ENCODE measurements at places on chromosomes 4 and X.

DNA sequence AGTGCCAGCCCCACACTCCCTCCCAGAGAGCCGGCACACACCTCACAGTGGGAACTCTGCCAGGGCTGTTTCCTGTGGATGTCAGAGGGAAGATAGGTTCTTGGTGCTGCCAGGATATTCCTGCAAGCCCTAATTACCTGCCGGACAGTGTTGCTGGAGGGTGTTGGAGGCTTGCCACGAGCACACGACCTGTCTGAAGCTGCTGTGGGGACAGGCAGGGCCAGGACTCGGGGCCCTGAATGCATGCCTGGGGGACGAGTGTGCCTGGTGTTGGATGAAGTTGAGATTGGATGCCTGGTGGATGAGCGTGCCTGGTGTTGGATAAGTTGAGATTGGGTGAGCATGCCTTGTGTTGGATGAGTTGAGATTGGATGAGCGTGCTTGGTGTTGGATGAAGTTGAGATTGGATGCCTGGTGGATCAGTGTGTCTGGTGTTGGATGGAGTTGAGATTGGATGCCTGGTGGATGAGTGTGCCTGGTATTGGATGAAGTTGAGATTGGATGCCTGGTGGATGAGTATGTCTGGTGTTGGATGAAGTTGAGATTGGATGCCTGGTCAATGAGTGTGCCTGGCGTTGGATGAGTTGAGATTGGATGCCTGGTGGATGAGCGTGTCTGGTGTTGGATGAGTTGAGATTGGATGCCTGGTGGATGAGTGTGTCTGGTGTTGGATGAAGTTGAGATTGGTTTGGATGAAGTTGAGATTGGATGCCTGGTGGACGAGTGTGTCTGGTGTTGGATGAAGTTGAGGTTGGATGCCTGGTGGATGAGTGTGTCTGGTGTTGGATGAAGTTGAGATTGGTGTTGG, 23.2 kb upstream of the UVSSA start:
- no peak for DNase-seq

GRCh38 chrX:8864161-8864560, 63.0 kb upstream of the FAM9A start:
- DNase-seq, result no peak

- DNase-seq, result no peak
Measured at GRCh38 chr4:8846046-8846720, 25.5 kb downstream of the HMX1 start.

DNA sequence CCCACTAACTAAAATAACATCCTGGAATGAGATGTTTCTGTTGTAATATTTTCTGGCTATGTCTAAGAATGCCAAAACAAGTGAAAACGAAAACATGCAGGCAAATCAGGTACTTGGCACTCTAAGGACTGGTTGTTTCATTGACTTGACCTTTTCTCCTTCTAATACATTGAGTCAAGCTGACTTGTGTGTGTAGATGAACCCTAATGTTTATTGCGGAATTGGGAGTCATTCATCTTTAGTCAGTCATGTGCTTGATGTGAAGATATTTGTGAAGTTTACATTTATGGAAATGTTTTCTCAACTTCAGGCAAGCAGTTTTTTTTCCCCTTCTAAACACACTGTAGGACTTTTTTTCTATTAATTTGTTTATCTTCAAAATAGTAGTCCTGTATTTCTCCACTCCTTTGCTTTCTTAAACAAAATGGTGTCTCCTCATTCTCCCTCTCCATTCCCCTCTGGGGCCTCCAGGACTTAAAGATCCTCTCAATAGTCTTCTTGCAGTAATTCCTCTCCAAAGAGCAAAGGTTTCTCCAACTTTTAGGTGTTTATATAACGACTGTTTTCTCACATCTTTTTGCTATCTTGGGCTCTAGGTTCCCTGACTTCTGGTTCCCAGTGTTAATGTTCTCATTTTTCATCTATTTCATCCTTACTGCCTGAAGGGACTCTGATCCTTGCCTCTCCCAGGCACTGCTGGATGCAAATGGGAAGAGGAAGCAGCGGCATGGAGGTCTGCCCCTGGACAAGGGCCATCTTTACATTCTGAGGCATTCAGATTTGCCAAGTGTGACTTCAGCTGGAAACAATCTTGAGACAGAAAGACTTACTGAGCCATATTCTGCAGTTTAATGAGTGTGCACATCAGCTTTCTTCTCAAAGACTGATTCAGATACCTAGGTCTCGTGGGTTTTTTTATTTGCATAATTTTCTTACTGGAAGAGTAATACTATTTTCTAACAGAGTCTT, 166.4 kb downstream of the ARHGAP6 start:
- no peak for DNase-seq

GRCh38 chr4:156824451-156825060, 147.0 kb downstream of the PDGFC start:
- no peak for DNase-seq

DNA sequence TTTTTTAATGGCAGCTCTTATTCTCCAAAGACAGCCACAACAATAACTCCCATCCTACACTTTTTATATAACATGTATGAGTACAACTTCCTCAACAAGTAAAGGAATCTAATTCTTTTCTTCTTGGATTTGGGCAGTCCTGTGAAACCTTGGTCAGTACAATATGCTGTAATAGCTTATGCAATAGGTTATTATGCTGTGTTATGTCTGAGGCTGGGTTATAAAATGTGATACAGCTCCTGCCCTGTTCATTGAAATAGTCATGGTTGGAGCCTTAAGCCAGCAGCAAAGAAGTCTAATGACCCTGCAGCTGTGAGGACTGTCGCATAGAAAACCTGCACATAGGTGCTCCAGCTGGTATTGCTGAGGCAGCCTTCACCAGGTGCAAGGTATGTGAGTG, 215.8 kb upstream of the RASGEF1B start:
- DNase-seq, result no peak

GRCh38 chr4:184345573-184345922, 127.9 kb upstream of the ENPP6 start:
- DNase-seq, result no peak

DNA sequence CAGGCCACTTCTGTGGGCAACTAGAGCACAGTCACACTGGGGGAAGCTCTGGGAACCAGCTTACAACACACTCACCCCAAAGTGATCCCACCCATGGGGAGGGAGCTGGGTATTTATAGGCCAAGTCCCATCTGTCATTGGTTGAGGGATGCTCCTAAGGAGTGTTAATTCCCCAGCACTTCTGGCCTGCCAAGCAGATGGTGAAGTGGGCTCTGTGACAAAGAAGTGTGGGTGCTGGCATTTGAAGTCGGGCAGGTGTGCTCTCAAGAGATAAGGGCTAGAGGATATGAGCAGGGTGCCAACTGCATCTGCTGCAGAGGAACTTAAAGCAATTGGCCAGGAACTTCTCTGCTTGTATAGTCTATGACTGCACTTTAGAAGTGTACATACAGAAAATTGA, 30.9 kb downstream of the PTCHD1 start:
- no peak for DNase-seq

DNA sequence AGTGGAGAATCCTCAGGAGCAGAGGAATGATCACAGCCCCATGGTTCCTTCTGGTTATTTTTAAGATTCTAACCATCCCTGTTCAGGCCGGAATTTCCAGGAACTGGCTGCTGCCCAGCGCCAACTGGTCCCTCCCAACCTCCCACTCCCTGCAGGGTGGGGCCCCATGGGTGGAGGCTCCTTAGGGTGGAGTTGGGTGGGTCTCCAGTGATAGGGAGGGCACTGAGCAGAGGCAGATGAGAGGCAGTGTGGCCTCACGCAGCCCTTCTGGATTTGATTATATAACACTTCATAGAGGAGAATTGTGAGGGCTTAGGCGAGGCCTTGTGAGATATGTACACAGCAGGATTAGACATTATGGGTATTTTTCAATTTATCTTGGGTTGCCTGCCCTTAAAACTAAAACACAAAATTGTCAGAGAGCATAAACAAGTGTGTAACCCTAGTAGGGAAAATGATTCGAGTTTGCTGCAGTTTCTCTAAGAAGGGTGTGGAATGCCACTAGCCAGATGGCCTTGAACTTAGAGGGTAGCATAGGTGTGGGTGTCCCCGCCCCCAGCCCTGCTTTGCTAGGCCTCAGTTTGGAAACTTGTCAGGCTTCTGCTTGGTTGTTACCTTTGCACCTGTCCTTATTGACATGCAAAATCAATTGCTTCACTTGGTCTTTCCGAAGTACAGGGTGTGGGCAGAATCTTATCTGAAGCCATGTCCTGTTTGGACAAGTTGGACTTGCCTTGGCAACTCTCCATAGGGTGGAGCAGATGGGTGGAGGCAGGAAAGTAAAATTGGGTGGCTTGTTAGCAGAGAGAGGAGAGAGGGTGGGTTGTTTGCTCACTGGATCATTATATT, 9.4 kb downstream of the KLF3 start:
- DNase-seq, result no peak

DNA sequence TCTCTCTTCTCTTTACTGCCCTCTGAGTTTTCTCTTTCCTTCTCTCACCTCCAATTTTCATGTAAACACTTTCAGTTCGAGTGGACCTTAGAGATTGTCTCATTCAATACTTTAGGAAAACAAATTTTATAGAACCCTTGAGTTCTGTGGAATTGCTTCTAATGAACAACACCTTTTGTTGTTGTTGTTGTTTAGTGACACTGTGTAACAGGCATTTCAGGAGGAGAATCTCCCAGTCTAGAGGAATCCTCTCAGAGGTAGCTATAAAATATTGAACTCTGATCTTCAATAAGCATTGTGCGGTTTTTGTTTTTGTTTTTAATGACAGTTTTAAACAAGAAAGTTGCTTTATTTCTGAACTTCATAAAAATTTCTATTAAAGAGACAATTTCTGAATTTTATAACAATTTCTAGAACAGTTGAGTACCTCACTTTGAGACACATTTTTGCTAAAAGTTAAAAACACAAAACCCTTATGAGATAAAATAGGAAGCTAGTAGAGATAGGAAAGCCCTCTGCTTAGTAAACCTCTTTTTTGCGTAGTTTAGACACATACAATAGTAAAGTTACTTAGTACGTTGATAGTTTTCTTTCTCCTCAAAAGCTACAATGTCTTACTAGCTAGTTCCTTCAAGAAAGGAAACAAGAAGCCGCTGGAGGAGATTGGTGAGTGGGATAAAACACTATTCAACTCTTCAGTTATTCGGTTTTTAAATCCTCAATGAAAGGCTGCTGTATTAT, 38.8 kb downstream of the CLCN3 start:
- DNase-seq, result no peak

DNA sequence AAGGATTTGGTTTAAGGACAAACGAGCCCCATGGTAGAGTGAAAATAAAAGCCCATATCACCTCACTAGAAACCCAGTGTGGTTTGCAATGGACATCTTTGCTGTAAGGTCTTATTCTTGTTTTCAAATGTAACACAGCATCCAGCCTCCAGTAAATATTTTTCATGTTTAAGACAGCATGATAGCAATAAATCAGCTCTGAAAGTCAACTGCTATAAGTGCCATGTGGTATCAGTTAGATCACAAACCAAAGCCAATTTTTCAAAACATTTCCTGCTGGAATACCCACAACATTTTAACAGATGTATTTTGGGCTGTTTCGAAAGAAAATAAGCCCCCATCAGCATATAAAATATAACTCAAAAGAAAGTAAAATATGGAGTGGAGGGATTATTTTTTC, 24.0 kb upstream of the SCML1 start:
- no peak for DNase-seq

GRCh38 chr4:40575846-40576245, 53.8 kb downstream of the RBM47 start:
- no peak for DNase-seq

- DNase-seq, result no peak
Measured at GRCh38 chrX:72299891-72300630, 5.7 kb downstream of the CITED1 start.

DNA sequence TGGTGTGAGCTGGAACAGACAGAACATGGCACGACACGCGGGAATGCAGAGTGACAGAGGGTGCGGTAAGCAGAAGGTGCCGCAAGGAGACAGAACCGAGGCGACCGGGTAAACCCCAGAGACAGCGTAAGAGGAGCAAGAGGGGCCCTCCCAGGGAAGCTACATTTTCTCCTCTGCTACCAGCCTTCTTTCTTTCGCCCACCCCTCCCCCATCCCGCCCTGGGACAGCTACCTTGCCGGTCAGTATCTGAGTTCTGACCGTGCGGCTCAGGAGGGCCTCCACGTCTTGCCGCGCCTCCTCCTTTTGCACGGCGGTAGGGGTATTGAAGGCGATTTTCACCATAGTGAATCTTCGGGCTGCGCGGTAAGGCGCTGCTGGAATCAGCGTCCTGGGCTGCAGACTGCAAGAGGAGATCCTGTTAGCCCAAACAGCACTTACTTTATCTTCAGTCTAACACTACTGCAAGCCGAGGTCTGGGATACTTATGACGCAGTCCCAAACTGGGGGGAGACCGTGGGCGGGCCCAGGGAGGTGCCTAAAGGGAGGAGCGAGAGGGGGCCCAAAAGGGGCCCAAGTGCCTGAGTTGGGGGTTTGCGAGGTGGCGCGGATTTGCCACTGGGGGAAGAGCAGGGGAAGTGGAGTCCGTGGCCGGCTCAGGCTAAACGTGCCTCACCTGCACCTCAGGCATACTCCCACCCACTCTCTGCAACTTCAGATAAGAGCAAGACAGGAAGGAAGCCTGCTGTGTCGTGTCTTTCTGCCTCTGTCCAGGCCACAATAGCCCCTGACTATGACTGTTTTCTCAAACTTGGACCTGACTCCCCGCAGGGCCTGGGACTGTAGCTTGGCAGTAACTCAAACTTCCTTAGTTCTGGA, at the start of gene ITM2A:
Gene ITM2A (minus strand): TSS at position 462 of the 877 bp plus-strand sequence. CDS start 119 bp downstream, at position 343.
- peak; percentile 7 for DNase-seq

GRCh38 chr4:148704291-148704690, 262.1 kb upstream of the NR3C2 start:
- no peak for DNase-seq

- no peak for DNase-seq
Measured at GRCh38 chr4:122635205-122635604, 14.3 kb upstream of the IL21 start.

GRCh38 chrX:21996872-21997455, 35.2 kb upstream of the PHEX start:
- DNase-seq, result no peak

DNA sequence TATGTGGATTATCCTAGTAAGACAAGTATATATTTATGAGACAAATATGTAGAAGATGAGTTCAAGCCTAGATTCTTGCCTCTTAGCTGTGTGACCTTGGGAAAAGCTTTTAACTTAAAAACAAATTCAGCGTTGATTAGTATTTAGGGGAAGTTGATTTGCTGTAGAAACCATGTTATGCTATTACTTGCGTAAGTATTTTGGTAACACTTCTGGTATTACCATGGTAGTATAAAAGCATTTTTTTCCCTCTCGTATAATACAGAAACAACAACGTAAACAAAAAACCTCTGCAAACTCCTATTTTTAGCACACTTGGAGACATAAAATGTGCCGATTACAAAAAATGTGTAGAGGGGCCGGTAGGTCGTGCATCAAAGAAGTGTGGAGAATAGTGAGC, 33.2 kb downstream of the STAG2 start:
- no peak for DNase-seq

DNA sequence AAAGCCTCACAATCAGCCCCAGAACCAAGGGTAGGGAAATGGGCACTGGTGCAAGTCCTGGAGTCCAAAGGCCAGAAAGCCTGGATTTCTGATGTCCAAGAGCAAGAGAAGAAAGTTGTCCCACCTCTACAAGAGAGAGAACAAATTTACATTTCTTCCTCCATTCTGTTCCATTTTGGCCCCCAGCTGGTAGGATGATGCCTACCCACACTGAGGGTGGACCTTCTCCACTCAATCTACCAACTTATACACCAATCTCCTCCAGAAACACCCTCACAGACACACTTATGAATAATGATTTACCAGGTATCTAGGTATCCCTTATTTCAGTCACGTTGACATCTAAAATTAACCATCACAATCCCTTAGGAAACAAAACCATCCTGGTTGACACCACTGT, 367.8 kb upstream of the GRIA3 start:
- no peak for DNase-seq

- DNase-seq, result no peak
Measured at GRCh38 chr4:3766036-3766784, at the start of gene ADRA2C. Gene ADRA2C, plus strand, starts transcription at chr4:3766385. Its CDS starts 222 bp downstream, at chr4:3766607.

GRCh38 chrX:87808576-87809243, 291.1 kb downstream of the KLHL4 start:
- no peak for DNase-seq

All from stimulated activated CD8-positive, alpha-beta memory T cell treated with anti-CD3 and anti-CD28 coated beads, Interleukin-15, amount 100 ng/mL, for 24 hours (primary cell).